ENCODE measurements at places on chromosomes 7 and 10.

GRCh38 chr7:35359423-35359822, 105.5 kb upstream of the TBX20 start:
- DNase-seq = no peak

DNA sequence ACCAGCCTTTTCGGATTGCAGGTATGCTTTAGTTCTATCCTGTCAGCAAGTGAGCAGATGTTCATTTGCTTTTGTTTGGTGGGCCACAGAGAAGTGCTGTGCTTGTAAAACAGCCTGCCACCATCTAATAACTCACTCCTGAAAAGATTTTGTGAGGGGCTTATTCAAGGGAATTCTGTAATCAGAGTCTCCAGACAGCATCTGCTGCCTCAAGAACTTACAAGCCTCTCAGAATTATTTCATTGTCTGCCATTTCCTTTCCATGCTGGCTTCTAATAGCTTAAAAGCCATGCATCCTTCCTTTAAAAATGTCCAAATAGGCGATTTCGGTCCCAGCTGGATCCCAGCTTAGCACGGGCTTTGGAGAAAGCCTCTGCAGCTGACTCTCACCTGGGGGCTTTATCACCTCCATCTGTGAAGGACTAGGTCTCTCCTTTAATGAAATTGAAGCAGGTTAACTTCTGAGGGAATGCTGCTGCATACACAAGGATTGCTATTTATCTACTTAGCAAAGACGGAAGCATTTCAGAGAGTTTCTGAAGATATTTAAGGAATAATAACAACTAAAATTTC, 48.0 kb downstream of the MALRD1 start:
- DNase-seq = no peak

- no peak for DNase-seq
Observed at GRCh38 chr7:80287400-80288174, 153.0 kb downstream of the GNAI1 start.

- DNase-seq = no peak
Observed at GRCh38 chr7:5827755-5828154, 46.3 kb upstream of the RNF216 start.

GRCh38 chr10:23755556-23755955, 316.7 kb downstream of the OTUD1 start:
- no peak for DNase-seq

- DNase-seq = no peak
Observed at GRCh38 chr10:101631821-101632475, 43.8 kb downstream of the DPCD start.

DNA sequence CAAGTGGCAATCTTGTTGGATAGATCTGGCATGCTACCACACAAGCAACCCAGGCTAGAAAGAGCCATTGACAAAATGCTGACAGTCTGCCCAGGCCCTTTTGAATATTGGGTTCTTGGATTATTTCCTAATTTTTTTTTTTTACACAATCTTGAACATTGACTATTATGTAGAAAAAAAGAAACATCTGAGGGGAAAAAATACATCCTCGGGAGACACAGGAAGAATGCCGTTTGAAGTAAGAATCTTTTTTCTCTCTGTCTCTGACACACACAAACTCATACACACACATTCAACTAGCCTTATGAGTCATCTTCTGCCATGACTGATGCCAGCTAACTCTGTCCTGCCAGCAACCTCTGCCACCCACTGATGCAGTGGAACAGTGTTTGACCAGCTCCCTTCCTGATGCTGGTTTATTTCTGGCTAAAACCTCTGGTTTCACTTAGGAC, 47.2 kb downstream of the SORBS1 start:
- DNase-seq = no peak

- DNase-seq = no peak
Observed at GRCh38 chr10:128869101-128869749, 597.8 kb upstream of the MGMT start.

DNA sequence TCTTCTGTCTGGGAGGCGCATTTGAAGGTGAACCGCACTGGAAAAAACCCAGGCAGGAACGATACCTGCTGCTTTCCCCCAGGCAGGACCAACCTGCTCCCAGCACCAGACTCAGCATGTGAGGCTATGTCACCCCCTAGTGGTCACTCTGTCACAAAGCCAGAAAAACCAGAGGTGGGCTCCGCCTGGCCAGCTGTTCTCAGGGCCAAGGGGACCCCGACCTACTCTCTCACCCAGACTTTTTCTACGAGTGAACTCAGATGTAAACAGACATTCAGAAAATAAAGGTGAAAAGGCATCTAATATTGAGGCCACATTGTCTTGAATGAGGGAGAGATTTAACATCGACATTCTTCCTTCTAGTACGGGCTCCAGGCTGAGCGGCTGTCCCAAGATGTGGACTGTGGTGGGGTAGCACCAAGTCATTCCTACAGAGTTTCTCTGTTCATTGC, 117.3 kb downstream of the PRKAG2 start:
- DNase-seq = no peak

GRCh38 chr10:130407052-130407451, 270.9 kb downstream of the GLRX3 start:
- no peak for DNase-seq

DNA sequence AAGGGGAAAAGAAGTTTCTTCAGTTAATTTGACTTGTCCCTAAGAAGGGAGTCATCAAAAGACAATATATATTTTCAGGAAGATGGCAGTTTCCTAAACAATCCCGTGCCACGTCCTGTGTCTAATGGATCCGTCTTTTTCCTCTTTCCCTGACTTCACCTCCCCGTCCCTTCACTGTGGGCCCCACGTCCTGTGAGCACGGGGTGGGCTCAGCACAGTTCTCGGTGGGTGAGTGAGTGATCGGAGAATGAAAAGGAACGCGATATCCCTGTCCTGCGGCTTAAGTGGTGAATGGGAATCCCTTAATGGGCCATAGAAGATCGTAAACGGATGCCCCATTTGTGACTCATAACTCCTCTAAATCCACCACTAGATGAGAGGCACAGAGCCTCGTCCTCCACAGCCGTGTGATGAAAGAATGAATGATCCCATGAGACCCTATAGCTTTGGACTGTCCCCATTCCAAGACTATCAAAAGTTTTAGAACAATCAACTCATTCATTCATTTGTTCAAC, 63.5 kb upstream of the PITRM1 start:
- no peak for DNase-seq

DNA sequence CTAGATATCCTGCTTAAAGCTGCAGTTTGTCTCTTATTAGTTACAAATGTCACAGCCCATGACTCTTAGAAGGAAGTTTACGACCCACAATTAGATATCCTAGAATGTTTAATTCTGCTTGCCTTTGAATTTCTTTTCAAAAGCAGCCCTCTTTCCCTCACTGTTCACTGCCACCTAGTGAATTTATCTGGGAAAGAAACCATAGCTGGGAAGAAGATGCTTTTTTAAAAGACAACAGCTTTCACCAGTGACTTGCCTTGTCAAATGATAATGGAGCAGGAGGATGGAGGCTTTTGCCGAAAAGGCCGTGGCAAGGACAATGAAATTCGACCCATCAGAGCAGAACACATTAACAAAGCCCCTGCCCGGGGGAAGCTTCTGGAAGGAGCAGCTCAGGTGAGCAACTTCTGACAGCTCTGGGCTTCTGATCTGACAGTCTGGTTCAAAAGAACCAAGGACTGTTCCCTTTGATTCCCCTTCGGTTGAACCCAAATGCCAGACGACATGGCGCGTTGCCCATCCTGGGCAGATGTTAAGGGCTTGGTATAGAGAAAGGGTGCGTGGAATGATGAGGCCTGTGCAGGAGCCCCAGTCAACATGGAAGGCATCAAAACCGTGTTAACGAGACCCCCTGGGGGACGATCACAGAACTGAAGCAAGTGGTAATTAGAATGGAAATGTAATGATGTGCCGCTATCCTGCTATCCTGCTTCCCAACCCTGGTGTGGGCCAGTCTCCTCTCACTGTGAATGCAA, 236.8 kb downstream of the FRMD4A start:
- no peak for DNase-seq

- no peak for DNase-seq
Observed at GRCh38 chr7:46954181-46954580, 627.7 kb downstream of the TNS3 start.

- DNase-seq = peak; percentile 78
Observed at GRCh38 chr10:114526504-114527238, 122.4 kb upstream of the AFAP1L2 start.

DNA sequence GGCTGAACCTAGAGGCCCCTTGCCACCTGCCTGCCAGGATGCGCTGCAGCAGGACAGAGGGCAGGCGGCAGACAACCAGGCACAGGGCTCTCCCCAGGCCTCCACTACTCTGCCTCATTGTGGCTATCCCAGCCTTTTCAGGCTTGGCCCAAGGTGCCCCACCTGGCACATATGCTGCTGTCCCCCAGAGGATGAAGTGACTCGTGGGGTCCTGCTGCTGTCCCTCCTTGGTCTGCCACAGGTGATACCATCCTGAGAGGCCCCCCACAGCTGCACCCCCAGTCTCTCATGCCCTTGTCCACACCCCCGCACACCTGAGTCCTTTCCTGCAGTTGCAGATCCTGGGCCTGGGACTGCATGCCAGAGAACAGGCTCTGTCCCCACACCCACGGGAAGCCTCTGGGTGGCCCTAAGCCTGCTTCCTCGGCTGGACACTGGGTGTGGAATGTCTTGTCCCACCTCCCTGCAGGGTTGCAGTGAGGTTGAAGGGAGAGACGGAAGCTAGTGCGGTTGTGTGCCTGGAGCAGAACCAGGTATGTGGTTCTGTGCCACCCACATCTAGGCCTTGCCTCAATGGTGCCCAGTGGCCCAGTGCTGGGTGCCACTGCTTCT, 55.3 kb downstream of the RASGEF1A start:
- no peak for DNase-seq

DNA sequence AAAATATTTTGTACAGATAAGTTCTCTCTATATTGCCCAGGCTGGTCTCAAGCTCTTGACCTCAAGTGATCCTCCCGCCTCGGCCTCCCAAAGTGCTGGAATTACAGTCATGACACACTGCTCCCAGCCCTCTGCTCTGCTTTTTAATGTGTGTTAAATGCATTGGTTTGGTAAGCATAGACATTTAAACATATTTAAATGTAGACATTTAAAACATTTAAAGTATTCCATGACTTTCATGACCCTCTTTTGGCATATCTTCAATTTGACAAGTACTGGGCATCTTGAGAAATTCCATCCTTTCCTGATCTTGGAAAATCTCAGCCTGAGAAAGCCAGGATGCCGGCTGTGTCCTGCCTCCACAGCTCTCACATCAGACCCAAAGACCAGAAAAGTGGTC, 5.2 kb upstream of the SAR1A start:
- DNase-seq = no peak

GRCh38 chr7:43888993-43889945, 17.1 kb downstream of the URGCP start:
- no peak for DNase-seq

GRCh38 chr7:128116740-128117139, 85.5 kb upstream of the LRRC4 start:
- no peak for DNase-seq

DNA sequence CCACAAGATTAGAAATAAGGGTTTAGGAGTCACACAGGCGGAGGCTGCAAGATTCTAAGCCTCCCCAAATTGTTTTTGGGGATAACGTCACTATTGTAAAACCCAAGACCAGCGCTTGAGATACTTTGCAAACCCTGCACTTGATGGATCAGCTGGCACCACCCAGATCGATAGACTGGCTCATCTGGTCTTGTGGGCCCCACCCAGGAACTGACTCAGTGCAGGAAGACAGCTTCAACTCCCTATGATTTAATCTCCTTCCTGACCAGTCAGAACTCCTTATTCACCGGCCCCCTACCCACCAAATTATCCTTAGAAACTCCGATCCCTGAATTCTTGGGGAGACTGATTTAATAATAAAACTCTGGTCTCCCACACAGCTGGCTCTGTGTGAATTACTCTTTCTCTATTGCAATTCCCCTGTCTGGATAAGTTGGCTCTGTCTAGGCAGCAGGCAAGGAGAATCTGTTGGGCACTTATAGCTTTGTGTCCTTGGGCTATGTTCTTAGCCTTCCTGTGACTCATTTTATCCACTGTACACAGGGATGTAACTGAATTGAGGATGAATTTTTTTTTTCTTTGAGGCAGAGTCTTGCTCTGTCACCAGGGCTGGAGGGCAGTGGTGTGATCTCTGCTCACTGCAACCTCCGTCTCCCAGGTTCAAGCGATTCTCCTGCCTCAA, 64.4 kb upstream of the CARD11 start:
- no peak for DNase-seq

DNA sequence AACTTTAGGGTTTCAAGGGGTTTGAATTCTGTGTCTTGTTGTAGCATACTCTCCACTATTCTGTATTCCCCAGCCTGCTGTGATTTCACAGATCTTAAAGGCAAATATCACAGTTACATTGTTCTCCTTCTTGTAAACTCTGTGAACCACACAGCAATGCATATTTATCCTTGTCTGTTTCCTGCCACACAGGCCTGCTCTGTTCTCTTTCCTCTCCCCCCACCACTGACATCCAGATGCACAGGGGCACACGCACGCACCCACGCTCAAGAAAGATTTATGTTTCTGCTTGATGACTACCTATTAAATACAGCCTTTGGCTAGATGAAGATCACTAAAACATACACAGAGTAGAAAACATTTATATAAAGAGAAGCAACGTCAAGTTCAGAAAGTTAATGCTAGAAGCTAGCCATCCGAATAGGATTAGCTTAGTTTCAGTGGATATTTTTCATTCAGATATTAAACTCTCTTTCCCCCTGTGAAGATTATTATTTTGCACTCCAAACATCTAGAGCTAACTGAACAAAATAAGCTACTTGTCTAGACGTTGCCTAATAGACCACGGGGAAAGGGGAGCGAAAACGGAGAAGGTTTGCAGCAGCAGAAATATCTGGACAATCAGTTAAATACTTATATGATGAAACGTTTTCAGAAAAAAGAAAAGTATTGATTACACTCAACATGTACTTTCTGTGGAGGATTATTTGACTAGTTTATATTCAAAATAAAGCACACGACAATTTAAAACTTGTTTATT, 193.1 kb upstream of the SEMA3C start:
- DNase-seq = peak; percentile 43

DNA sequence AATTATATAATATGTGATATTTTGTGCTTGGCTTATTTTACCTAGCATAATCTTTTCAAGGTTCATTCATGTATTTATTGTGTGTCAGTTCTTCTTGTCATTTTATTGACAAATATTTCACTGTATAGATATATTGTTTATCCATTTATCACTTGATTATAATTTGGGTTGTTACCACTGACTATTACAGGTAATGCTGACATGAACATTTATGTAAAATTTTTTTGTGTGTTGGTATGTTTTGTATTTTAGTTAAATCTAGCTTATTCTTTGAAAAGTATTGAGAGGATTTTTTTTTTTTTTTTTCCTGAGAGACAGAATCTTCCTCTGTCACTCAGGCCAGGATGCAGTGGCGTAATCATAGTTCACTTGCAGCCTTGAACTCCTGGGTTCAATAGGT, 107.7 kb downstream of the MAPK8 start:
- no peak for DNase-seq

GRCh38 chr7:17325364-17325763, 26.9 kb downstream of the AHR start:
- DNase-seq = no peak

GRCh38 chr10:99347672-99348071, 18.5 kb downstream of the CNNM1 start:
- no peak for DNase-seq

- DNase-seq = no peak
Observed at GRCh38 chr10:70222340-70222794, 10.9 kb downstream of the PPA1 start.

DNA sequence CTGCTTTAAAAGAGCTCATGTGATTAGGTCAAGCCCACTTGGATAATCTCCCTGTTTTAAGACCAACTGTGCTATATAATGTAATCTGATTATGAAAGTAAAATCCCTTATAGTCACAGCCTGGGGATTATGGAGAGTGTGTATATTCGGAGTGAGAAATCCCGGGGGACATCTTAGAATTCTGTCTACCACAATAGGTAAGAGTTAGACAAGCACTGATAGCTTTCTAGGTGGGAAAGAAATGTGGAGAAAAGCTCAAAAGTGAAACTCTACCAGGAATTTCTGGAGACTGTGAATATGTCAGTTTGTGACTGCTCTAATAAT, 2.9 kb upstream of the VCL start:
- DNase-seq = no peak
